ENCODE measurements at places on chromosomes 1 and 21.

- DNase-seq: no peak
These were observed 47.1 kb downstream of the PACC1 start for GRCh38 chr1:212367474-212368072.

DNA sequence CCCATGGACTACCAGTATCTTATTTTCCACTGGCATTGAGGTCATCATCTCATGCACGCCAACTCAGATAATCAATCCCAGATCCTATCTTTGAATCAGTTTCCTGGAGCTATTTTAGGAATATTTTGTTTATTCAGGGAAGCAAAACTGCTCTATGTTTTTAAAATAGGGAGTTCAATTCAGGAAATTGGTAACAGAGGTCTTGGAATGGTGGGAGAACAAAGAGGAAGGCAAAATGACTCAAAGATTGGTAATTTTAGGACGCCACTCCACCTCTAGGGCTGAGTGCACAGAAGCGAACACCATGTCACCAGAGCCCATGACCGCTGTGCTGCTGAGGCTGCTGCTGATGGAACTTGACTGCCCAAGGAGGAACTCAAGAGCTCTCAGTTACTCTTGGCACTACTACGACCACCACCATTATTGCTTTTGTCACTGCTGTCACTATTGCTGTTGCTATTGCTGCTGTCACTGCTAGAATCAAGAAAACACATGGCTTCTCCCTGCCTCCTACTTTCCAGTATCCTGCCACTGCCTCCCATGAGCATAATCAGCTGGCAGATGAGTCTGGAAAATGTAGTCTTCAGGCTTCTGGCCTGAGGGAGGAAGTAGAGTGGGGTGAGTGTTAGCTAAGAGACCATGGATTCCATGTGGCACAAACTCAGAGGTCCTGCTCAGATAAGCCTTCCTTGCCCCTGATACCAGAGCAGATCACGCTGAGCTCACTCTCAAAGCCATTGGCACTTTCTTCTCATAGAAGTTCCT, 71.6 kb upstream of the CNIH3 start:
- DNase-seq: no peak

GRCh38 chr1:242530761-242531160, 6.3 kb upstream of the PLD5 start:
- DNase-seq: no peak

DNA sequence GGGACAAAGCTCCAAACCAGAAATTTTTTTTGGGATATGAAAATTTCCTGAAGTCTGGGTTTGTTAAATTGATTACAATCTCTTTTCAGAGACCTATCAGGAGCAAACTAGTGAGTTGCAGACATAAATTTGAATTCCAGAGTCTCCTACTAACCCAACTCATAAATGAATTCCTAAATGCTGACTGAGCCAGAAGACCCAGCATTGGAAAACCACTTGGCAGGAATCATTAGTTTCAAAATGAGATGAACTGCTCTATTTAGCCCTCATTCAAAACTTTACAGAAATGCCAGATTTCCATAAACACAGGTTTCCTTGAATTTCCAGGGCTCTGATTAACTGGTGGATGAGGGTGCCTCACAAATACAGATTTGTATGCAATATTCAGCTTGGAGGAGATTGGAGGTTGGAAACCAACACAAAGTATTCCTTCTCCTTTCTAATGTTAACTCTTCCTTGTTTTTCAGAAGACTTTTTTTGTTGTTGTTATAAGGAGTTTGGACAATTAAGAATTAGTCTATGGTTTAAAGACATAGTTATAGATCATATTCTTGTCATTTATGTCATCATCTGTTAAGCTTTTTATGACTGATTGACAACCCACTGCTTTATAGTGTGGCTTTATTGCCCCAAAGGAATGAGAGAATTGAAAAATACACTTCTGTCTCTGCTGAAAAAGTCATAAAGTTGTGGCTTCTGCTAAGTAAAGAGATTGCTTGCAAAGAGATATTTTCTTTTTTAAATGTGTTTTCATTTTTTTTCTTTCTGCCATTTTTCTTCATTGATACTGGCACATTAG, 222.8 kb downstream of the HLX start:
- no peak for DNase-seq

- peak; percentile 81 for DNase-seq
These were observed 14.6 kb upstream of the TMEM61 start for GRCh38 chr1:54965624-54966340.

GRCh38 chr1:195241066-195241465, 1367.2 kb downstream of the KCNT2 start:
- no peak for DNase-seq

- DNase-seq: peak; percentile 78
These were observed 38.2 kb downstream of the SLC9A1 start for GRCh38 chr1:27116697-27117096.

GRCh38 chr1:200298242-200298641, 111.6 kb downstream of the ZNF281 start:
- DNase-seq: no peak

GRCh38 chr1:109661391-109661790, 5.5 kb downstream of the GSTM4 start:
- DNase-seq: no peak
